ENCODE measurements at places on chromosomes 4 and X.

DNA sequence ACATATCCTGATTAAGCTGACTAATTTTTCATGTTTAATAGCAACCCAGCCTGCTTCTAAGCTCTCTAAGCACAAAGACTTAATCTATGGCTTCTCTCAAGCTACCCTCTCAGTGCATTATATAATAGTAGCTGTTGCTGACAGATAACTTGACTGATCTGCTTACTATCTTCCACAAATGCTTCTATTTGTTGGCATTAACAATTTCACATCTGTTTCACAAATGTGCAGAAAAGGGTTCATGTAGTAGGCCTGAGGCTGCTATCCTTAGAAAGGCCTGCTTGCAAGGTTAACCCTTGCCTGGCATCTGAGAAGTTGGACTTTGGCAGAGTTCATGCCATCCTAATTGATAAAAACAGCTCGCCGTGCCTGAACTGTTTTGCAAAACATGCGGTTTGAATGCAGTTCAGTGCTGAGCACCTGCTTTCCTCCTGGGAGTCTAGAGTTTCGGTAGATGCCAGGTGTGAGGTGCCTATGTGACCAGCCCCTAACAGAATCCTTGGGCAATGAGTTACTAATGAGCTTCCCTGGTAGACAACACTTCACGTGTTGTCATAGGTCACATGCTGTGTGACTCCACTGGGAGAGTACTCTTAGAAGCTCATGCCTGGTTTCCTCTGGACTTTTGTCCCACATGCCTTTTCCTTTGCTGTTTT lies 68.4 kb downstream of the NSG1 start:
- DNase-seq = no peak

DNA sequence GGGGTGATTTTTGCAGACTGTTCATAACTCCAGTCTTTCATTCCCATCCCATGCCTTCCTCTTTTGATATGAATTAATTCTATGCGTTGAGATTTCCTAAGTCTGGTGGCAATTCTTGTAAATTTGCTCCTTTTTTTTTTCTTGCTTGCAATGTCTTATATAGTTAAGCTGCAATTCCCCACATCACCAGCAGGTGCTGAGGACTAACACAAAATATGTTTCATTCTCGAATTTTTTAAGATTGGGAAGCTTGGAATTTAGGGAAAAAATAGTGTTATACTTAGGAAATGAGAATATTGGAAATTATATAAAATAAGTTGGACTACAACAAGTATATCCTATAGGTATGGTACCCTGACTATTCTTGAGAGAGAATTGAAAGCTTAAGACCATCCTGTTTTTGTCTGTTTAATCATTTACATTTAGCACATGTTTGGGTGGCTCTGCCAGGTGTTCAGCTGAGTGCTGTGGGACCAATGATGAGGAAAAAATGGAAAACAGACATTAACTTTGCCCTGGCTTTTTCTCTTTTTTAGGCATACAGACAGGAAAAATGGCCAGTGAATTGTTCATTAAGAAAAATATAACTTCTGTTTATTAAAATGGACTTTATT lies 30.2 kb downstream of the AFF2 start:
- no peak for DNase-seq

DNA sequence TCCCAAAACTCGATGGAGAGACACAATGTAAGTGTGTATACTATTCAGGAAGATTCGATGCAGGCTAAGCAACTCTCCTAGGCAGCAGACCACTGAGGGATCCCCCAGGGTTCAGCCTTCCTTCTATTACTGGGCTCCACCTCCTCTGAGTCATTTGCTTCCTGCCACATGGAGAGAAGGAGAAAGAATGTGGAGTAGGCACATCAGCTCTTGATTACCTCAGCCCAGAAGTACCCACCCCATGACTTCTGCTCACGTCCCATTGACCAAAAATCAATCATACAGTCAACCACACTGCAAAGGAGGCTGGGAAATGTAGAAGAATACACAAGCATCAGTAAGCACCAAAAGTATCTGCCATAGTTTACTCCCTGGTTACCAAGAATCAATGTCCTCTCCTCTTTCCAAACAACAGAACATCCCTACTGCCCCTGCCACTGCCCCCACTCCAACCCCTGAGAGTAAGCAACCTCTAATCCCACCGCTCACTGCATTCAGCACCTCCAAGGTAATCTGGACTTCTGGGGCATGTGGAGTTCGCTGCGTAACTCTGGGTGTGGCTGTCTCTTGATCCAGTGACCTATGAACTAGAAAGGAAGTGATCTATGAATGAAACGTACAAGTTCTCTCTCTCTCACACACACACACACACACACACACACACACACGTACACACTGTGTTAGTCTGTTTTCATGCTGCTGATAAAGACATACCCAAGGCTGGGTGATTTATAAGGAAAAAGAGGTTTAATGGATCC lies 91.2 kb upstream of the C1QTNF7 start:
- no peak for DNase-seq

- no peak for DNase-seq
Observed at GRCh38 chrX:96455078-96455477, 229.6 kb upstream of the DIAPH2 start.

DNA sequence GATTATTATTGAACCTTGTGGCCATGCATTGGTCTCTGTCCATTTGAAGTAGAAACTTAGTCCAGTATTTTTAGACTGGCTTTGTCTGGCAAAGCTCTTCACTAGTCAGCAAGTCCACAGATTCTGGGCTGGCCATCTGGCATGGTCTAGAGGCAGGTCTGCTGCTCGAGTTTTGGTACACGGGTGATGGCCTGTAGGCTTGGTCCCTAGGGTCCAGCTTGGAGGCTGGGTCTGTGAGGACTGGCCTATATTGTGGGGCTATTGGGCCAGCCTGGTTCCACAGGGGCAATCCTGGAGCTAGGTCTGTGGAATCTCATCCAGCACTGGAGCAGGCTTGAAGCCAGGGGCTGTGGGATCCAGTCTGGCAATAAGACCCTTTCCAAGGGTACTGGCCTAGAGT lies 607.6 kb upstream of the KLHL4 start:
- DNase-seq = no peak

- no peak for DNase-seq
Observed at GRCh38 chrX:15448010-15448639, 45.0 kb downstream of the PIR start.

GRCh38 chr4:184371390-184371787 lies 103.0 kb downstream of the IRF2 start:
- DNase-seq = no peak

DNA sequence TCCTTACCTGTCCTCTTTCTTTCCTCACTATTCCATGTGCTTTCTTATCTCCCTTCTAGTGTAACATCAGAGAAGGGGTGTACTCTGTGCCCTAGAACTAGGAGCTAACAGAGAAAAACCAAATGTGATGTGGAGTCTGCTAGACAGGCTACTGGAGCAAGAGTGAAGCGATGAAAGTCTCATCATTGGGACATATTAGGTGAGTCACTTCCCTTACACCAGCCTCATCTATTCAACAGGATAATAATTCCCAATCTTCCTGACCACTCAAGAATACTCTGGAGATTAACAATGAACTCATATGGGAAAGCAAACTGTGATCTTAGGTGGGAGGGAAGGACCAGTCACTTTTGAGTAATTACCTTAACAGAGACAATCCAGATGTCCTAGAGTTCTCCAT lies 58.1 kb downstream of the RAB40A start:
- DNase-seq = no peak

- no peak for DNase-seq
Observed at GRCh38 chrX:9943420-9943819, 23.7 kb upstream of the CLDN34 start.

- no peak for DNase-seq
Observed at GRCh38 chr4:18882468-18882867, 860.9 kb upstream of the LCORL start.

DNA sequence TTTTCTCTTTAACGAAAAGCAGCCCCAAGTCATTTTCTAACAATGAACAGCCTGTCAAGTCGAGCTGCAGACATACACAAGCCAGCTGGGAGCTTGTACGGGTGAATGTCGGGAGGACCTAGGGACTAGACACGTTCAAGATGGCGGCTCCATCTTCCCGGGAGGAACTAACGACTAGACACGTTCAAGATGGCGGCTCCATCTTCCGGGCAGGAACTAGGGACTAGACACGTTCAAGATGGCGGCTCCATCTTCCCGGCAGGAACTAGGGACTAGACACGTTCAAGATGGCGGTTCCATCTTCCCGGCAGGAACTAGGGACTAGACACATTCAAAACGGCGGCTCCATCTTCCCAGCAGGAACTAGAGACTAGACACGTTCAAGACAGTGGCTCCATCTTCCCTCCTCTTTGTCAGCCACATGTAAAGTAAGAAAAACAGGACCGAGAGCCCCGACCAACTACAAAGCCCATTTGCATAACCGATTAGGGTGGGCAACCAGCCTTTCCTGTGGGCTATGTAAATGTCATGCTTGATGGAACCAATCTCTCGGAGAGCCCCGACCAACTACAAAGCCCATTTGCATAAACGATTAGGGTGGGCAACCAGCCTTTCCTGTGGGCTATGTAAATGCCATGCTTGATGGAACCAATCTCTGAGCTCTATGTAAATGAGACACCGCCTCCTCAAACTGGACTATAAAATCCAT lies 175.5 kb downstream of the DHRSX start:
- DNase-seq = peak; percentile 47

DNA sequence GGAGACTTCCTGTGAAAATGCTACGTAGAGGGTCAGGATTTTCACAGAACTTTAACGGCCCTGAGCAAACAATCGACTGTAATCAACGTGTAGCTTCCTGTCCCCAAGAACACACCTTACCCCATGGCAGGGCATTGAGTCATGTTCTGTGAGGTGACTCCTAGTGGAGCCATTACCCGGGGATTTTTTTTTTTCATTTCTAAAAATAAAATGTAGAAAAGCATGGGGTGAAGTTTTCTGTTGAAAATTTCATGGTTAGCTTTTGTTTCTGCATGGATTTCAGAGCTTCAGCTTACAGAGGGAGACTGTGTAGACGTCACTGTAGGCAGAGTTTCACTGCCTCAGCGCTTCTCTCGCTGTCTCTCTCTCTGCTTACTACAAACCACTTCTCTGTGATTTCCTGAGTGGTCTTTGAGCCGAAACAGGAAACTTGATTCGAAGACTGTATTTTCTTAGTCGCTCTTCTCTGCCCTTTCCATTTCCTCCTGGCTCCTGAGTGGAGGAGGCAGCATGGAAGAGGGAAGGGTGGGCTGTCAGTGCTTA lies 111.7 kb downstream of the NFKB1 start:
- no peak for DNase-seq

GRCh38 chrX:129642641-129643040 lies 12.1 kb downstream of the APLN start:
- DNase-seq = no peak

All from AG09319 (cell line).